Jurkat, Clone E6-1 (cell line): ENCODE measurements at places on chromosomes 6 and 20.

GRCh38 chr20:15011631-15012030, 674.2 kb upstream of the FLRT3 start:
- no peak for DNase-seq

GRCh38 chr6:1764397-1764987, 154.8 kb downstream of the FOXC1 start:
- no peak for DNase-seq

- no peak for DNase-seq
Observed at GRCh38 chr6:16429669-16430068, 191.3 kb downstream of the GMPR start.

DNA sequence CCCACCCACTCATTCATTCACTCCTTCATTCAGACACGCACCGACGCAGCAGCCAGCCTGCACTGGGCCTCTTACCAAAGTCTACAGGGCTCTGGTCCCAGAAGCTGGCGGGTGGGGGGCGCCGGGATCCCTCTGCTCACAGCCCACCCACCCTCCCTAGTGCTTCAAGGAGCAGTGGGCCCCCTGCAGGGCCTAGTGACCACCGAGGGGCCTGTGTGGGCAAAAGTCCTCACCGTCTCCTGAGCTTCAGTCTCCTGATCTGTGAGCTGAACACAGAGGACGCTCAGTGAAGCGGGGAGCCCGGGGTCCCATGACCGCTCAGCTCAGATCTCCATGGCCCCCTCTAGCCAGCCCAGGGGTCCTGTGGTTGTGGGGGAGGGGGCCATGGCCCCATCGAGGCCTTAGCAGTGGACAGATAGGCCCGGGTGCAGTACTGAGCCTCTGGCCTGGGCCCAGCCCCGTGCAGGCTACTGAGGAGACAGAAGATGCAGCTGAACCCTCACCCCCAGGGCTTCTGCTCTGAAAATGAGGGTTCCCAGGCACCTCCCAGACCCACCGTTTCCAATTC, 33.4 kb upstream of the MRGBP start:
- no peak for DNase-seq

- no peak for DNase-seq
Observed at GRCh38 chr20:37500311-37500710, 20.7 kb upstream of the NNAT start.
